ENCODE measurements at places on chromosomes 5 and 9.

DNA sequence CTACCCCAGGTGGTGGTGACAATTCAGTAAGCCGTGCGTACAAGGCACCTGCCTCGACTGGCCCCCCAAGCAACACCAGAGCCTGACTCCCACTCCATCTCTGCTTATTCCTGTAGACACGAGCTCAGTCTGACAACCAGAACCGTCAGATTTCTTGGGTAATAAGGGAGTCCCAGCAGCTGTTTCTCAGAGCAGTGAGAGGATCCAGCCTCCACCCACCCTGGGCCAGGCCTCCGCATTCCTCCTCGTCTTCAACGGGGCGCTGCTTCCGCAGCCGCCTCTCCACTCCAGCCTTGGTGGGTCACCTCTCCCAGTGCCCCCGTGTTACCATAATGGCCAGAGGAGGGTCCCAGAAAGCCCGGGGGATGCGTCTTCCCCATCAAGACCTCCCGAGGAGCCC is 27.7 kb upstream of the GFPT2 start:
- DNase-seq, result no peak

DNA sequence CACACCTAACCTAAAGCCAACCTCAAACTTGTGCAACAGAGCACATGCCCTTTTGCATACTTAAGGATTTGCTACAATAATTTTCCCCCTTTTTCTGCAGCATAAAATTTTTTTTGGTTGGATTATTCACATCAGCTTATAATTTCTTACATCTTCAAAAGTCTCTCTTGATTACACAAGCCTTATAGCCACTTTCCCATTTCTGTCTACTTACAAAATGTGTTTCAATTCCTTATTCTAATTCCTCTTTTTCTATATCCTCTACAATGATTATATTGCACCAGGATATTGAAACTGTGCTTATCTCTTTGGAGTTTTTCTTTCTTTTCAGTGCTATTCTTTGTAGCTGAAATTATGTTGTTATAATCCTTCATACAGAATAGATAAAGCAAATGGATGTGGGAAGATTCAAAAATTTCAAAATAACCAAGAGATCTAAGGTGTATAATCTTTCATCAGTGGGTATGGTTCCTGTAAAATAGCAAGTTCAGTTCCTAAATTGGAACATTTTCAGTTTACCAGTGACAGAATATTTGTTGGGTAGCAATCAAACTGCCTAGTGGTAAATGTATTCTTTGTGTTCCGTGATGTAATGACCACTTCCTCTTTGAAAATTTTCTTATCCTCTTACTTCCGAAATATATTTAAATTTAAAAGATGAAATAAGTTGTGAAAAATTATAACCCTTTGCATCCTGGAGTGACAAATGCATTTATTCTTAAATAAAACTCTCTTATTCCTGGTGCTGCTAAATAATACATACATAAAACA is 386.8 kb upstream of the CHD1 start:
- no peak for DNase-seq

DNA sequence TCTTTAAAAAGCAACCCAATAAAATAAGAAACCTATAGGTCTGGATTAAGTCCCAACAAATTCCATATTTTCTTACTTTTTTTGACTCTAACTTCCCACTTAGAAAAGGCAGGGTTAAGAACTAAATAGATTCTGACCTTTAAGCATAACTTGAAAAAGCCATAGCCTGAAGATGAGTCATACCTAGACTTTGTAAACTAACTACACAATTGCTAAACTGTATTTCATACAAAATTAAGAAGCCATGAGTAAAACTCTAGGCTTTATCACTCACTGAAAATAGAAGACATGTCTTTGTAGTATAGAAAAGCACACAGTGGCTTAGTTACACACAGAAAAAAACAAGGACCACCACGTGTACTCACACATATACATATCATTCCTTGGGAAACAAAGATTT is 51.5 kb downstream of the MLLT3 start:
- no peak for DNase-seq

DNA sequence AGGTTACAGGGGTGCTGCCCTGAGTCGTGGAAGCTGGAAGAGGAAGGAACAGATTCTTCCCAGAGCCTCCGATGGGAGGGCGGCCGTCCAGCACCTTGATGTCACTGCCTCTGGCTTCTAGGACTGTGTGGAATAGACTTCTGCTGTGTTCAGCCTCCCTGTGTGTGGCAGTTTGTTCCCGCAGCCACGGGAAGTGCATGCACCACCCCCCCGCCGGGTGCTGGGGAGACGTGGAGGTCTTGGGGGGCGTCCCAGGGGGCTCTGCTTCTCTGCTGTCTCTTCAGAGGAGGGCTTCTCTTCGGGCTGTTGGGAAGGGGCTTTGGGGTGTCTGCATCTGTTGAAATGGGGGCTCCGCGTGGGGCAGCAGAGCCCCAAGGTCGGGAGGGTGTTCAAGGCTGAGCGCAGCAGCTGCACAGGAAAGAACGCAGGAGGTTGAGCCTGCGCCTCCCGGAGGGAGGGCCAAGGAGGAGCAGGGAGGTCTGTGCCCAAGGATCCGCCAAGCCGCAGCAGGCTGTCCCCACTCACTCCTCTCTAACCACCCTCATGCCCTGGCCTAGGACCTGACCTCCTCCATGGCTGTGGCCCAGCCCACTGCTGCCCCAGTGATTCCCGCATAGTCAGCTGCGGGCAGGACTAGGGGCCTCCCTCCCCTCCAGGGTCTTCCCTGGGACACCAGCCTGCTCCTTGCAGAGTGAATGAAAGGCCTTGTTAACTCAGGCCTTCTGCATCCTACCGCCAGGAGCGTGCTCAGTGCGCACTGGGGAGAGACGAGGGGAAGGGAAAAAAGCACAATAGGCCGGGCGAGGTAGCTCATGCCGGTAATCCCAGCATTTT is 45.0 kb downstream of the ROPN1L start:
- no peak for DNase-seq

DNA sequence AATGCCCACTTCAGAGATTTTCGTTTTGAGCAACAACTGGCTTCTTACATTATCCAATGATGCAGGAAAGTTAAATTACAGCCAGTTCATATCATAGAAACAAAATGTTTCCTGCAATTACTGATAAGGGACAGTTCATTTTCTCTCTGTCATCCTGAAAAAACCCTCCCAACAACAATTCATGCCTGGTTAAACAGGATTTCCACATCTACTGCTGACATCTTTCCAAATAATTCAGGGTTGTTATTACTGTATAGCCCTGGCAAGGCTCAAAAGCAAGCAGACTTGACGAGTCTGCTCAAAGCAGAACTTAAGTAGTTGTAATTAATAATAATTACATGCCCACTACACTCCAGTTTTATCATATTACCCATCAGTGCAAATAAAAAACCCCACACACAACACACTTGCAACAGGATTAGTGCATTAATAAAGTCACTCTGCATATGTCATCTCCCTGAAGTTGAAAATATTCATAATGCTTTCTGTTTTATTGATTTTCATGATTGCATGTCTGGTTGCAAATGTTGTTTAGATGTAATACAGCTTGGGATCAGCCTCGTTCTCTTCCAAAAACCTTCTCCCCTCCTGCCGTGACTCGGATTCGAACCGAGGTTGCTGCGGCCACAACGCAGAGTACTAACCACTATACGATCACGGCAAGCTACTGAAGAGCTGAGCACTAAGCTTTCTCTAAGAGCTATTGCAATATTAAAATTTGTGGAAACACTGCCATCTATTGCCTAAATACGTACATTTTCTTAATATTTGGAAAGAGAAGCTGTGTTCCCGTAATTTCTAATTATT is 119.6 kb upstream of the NFIB start:
- no peak for DNase-seq

- no peak for DNase-seq
These were observed 49.8 kb downstream of the PRRC1 start for GRCh38 chr5:127567026-127567768.

GRCh38 chr5:176597417-176598389 is 12.3 kb downstream of the GPRIN1 start:
- DNase-seq, result no peak

- DNase-seq, result no peak
These were observed 153.4 kb downstream of the SLIT3 start for GRCh38 chr5:169147534-169147933.

DNA sequence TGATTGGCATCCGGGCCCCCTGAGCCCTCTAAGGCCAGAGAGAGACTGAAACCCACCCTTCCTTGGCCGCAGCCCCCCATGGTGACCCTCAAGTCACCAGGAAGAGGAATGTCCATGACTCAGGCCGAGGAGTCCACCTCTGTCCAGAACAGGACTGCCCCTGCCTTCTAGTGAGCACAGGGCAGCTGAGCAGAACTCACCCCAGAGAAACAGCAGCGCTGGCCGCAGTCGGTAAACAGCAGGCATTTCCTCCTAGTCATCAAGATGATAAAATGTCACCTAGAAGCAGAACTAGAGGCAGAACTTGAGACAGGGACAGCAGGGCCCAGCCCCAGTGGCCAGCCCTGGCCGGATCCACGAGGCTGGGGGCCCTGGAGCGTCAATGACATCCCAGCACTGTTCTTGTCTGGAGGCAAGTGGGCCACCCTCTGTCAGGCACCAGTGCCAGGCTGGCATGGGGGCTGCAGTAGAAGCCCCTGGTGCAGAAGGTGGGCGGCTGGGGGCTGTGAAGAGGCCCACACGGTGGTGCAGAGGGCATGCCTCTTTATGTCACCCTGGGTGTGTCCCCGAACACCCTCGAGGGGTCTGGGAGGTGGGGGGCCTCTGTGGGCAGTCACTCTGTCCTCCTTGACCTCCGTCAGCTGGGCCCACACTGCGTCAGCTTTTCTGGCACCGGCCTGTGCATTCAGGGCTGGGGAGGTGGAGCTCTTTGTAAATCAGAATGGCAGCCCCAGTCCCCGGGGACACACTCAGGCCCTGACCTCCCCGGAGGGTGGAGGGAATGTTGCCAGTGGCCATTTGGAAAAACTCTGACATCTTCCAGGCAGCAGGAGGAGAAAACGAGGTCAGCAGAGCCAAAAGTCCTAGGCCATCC is 83.0 kb downstream of the NTNG2 start:
- DNase-seq, result no peak

DNA sequence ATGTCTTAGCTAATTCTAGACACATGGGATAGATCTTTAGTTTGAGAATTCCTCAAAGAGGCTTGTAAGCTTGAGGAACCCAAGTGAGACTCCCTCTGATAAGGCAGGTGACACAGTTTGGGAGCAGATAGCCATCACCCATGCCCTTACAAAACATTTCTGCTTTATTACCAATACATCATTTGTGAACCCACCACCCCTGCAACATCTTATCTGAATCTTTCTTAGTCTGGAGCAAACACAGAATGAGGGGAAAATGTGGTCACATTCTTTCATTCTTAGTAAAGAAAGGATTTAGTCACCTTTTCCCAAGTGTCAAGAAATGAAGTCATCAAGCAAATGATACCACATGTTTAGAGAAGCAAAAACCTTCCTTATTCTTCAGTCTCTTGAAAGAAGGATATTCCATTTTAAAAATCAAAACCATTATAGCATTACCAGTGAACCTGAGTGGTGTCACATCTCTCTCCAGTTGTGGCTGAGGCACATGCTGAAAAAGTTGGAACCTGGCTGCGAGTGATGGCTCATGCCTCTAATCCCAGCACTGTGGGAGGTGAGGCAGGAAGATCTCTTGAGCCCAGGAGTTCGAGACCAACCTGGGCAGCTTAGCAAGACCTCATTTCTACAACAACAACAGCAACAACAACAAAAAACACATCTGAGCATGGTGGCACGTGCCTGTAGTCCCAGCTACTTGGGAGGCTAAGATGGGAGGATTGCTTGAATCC is 65.9 kb downstream of the PRKACG start:
- DNase-seq, result no peak

DNA sequence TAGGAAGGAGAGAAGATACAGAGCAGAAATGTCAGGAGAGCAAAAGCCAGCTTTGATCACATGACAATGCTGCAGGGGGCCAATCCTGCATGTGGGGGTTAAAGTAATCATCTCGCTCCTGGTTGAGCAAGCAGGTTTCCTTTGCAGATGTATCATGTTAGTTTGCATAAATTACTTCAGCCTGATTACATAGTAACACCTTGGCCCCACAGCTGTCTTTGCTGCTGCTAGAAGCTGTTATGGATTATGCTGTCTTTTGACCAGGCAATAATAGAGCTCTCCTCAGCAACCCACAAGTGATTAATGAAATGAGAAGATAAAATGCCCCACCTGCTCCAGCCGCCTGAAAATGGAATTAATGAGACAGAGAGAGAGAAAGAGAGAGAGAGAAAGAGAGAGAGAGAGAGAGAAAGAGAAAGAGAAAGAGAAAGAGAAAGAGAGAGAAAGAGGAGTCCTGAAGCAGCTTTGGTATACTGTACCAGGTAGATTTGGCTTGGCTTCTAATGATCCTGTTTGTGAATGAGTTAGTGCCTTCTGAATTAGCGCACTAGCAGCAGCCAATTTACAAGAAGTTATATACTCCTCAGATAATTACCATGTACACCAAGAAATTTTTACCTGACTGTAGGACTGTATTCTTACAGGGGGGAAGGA is 174.3 kb upstream of the RORB start:
- DNase-seq, result no peak

- DNase-seq, result peak; percentile 85
These were observed 42.2 kb upstream of the PDE8B start for GRCh38 chr5:77168161-77168878.

GRCh38 chr9:91843623-91844148 is 106.3 kb downstream of the ROR2 start:
- no peak for DNase-seq

- DNase-seq, result no peak
These were observed 632.3 kb upstream of the TLE4 start for GRCh38 chr9:78939311-78940065.

DNA sequence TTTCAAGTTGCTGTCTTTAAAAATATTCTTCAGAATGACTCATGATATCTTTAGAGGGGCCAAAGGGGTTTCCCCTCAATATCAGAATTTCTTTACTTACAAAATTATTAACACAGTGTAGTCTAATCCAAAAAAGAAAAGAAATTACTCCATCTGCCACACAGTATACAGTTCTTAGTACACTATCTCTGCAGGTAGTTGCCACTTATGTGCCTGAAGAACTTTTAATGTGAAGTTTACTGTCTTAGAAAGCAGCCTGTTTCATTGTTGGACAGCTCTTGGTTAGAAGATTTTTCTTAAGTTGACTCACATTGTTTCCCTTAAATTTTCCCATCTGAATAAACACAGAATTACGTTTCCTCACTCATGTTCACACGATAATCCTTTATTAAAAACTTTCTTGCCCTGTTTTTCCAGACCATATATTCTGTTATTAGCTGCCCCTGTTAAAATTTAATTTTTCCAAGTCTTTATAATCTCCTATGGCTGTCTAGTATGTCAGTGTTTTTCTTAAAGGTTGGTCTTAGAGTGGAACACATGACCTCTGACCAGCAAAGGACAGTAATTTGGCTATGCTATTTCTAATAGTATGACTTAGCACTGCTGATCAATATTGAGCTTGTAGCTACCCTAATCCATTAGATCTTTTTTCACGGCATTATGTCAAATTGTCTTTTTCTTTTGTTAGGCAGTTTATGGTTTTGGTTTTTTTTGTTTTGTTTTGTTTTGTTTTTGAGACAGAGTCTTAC is 21.8 kb upstream of the FKTN start:
- DNase-seq, result no peak

GRCh38 chr5:109016300-109016699 is 268.6 kb downstream of the FER start:
- DNase-seq, result no peak

GRCh38 chr9:71490810-71491209 is 277.5 kb downstream of the CEMIP2 start:
- DNase-seq, result no peak

All from prostate gland (tissue), 2 donors.